ENCODE measurements at places on chromosomes 3 and 15. TPM values are rescaled to one million over a fixed set of nuclear protein-coding genes. Genes with fewer than 3 reads are reported as not detected.

DNA sequence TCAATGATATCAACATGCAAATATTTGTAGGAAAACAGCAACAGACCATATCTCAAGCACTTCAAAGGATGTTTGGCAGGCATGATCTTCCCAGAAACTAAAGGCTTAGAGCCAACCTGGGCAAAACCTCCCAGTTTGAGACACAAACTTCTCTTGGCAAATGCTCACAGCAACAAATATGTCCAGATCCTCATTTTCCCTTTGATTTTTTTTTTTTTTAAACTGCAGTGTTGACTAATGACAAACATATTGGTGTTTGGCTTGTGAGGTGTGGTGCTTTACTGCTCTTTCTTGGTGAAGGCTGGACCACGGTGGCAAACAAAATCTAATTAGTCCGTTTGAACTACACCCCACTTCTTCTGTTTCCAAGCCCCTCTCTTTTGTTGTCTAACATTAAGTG, 87.2 kb downstream of the EBLN2 start:
- peaks cover 65% of the 10 kb centered on the region for H3K27me3 ChIP-seq
- H3K4me3 ChIP-seq: no peak overlapping the region
- DNase-seq: no peak
- no peaks in the 10 kb centered on the region for H3K4me1 ChIP-seq
- H3K36me3 ChIP-seq: no peaks in the 10 kb centered on the region
- no peak overlapping the region for H3K27ac ChIP-seq

Gene SPRED1
- 39.7 TPM for total RNA-seq

Gene IMPG2
- 0.17 TPM for total RNA-seq

GRCh38 chr3:189393598-189393997, 221.8 kb downstream of the TPRG1 start:
- H3K27ac ChIP-seq: peak overlapping the region; percentile 56
- DNase-seq: peak; percentile 30
- H3K36me3 ChIP-seq: no peaks in the 10 kb centered on the region
- no peaks in the 10 kb centered on the region for H3K27me3 ChIP-seq

Gene COPG1
- 152 TPM for total RNA-seq

DNA sequence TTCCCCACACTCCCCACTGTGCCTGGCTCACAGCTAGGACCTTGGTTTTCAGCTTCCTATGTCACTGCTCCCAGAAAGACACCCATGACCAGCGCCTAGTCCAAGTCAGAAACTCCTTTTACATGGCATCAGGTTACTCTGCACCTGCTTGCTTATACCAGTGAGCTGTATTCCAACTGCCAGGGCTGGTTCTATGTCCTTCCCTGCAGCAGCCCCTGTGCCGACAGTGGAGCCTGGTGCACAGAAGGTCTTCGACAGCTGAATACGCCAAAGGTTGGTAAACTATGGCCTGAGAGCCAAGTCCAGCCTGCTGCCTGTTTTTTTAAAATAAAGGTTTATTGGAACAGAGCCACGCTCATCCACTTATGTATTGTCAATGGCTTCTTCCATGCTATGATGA, 102.5 kb downstream of the IQSEC1 start:
- H3K4me3 ChIP-seq: no peak overlapping the region
- no peak for DNase-seq

- H3K27me3 ChIP-seq: no peaks in the 10 kb centered on the region
- H3K27ac ChIP-seq: no peak overlapping the region
- no peaks in the 10 kb centered on the region for H3K36me3 ChIP-seq
- no peak for DNase-seq
- H3K4me3 ChIP-seq: no peak overlapping the region
- H3K4me1 ChIP-seq: peaks cover 7% of the 10 kb centered on the region
Measured at GRCh38 chr3:83002869-83003445, 1241.5 kb upstream of the GBE1 start.

Gene PLA2G4D
- total RNA-seq: 0.17 TPM

Gene ZPLD1
- total RNA-seq: not detected

GRCh38 chr15:90028376-90028944, 27.3 kb downstream of the ZNF710 start:
- no peak for DNase-seq
- H3K27ac ChIP-seq: no peak overlapping the region
- no peaks in the 10 kb centered on the region for H3K36me3 ChIP-seq
- no peaks in the 10 kb centered on the region for H3K27me3 ChIP-seq
- H3K4me1 ChIP-seq: peaks cover 6% of the 10 kb centered on the region
- H3K4me3 ChIP-seq: no peak overlapping the region

- DNase-seq: no peak
- H3K27ac ChIP-seq: no peak overlapping the region
- H3K36me3 ChIP-seq: no peaks in the 10 kb centered on the region
Measured at GRCh38 chr3:68953816-68954444, 21.6 kb upstream of the TAFA4 start.

- no peaks in the 10 kb centered on the region for H3K4me1 ChIP-seq
- no peak overlapping the region for H3K27ac ChIP-seq
- no peak overlapping the region for H3K4me3 ChIP-seq
- H3K27me3 ChIP-seq: peaks cover 59% of the 10 kb centered on the region
- no peak for DNase-seq
Measured at GRCh38 chr15:60772395-60773120, 293.6 kb upstream of the ICE2 start.

- no peaks in the 10 kb centered on the region for H3K27me3 ChIP-seq
- H3K36me3 ChIP-seq: no peaks in the 10 kb centered on the region
- H3K4me1 ChIP-seq: no peaks in the 10 kb centered on the region
- no peak overlapping the region for H3K27ac ChIP-seq
Measured at GRCh38 chr15:57298843-57299550, 77.3 kb upstream of the CGNL1 start.

DNA sequence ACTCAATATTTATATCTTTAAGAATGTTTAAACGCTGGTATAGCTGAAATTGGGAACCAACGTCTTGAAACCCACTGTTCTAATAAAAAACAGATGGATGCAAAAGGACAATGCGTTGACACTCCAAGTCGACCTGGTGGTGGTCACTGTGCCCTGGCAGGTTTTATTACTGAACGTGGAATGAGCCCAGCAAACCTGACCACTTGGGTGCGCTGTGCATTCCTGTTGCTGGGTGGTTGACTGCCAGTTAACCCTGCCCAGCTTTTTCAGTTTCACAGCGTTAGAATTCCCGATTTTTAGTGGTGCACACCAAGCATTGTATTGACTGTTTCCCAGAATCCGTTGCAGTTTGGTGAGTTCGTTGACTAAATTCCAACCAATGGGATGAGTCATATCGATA, 384.4 kb downstream of the OCA2 start:
- no peaks in the 10 kb centered on the region for H3K36me3 ChIP-seq
- no peak overlapping the region for H3K27ac ChIP-seq
- H3K4me1 ChIP-seq: no peaks in the 10 kb centered on the region
- no peak for DNase-seq
- no peaks in the 10 kb centered on the region for H3K27me3 ChIP-seq

- H3K4me3 ChIP-seq: no peak overlapping the region
- H3K36me3 ChIP-seq: no peaks in the 10 kb centered on the region
- no peak for DNase-seq
- peaks cover 41% of the 10 kb centered on the region for H3K4me1 ChIP-seq
- H3K27me3 ChIP-seq: no peaks in the 10 kb centered on the region
- H3K27ac ChIP-seq: no peak overlapping the region
Measured at GRCh38 chr3:57953576-57953975, 54.6 kb upstream of the FLNB start.

DNA sequence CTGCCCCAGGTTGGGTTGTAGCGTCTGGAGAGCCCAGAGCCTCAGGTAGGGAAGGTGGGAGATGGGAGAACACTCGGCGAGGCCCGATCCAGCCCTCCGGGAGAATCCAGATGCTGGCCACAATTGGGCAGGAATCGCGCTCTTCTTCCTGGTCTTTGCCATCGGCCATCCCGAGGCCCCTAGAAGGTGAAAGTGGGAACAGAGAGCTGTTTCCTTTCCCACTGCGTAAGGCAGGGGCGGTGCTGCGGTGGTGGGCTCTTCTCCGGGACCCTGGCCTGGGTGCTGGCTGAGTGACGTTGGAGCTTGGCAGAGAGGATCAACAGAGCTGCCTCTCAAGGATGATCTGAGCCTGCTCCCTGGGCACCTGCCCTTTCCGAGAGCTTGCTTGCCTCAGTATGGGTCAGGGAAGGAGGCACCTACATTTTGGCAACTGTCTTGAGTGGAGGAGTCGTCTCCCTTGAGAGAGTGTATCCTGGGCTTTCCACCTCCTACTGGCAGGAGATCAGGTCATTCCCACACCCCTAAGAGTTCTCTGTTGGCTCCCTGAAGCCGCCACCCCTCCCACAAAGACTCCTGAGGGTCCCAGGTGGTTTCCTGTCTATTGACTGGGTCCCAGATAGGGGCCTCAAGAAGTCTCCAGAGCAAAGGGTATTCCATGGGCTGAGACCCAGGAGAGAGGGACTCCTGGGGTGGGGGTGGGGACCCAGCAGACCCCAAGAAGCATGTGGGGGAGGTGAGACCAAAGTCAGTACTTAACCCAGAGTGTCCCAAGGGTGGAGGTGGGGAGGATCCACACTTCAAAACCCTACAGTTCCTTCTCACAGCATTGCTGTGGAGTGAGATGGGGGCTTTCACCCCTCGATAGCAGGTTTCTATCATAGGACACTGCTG, 1.6 kb downstream of the C15orf39 start:
- H3K4me1 ChIP-seq: peaks cover 33% of the 10 kb centered on the region
- H3K27me3 ChIP-seq: no peaks in the 10 kb centered on the region
- H3K4me3 ChIP-seq: peak overlapping the region; percentile 95

Gene HTR3D
- not detected for total RNA-seq

Gene NEK10
- total RNA-seq: 1.7 TPM

GRCh38 chr15:36911322-36911944, 188.9 kb downstream of the MEIS2 start:
- peaks cover 10% of the 10 kb centered on the region for H3K4me1 ChIP-seq
- DNase-seq: peak; percentile 84
- no peaks in the 10 kb centered on the region for H3K27me3 ChIP-seq
- H3K4me3 ChIP-seq: no peak overlapping the region
- H3K27ac ChIP-seq: no peak overlapping the region
- no peaks in the 10 kb centered on the region for H3K36me3 ChIP-seq

- no peak for DNase-seq
- H3K4me3 ChIP-seq: no peak overlapping the region
- H3K4me1 ChIP-seq: peaks cover 16% of the 10 kb centered on the region
- no peak overlapping the region for H3K27ac ChIP-seq
Measured at GRCh38 chr15:41980654-41981323, 8.4 kb upstream of the EHD4 start.

DNA sequence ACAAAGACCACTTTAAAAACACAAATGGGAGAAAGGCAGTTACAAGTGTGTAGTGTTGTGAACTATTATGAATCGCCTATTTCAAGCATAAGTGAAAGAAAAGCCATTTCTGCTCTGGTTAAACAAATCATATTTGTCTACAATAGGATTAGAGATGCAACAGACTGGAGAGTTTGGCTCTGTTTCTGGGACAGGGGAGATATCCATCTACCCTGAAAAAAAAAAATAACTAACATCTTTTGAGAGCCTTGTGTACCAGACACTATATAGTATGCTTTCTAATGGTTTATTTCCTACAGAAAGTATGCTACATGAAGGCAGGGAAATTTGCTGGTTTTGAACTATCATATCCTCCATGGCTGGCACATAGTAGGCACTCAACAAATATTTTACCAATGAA, 106.7 kb upstream of the FHIT start:
- no peak for DNase-seq
- H3K4me1 ChIP-seq: no peaks in the 10 kb centered on the region
- H3K27me3 ChIP-seq: peaks cover 11% of the 10 kb centered on the region
- no peak overlapping the region for H3K4me3 ChIP-seq

DNA sequence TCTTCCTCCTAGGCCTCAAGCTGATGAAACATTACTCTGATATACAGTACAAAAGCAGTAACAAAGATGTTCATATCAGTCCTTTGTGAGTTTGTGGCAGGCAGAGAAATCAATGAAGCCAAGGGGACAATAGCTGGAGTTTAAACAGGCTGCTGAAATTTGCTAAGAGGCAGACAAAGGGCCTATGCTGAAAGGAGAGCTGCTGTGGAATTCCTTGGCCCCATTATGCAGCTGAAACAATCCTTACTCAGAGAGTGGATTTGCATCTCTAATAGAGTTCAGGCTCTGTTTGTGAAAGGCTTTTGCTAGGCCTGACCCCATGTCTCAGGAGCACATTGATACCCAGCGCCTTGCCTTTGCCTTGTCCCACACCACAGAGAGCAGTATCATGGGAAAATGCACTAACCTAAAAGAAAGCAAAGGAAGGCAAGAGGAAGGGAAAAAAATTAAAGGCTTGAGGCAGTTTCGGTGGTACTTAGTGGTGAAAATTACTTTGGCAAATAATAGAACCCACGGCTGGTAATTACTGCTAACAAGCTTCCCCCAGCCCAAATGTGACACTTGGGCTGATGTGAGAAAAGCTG, 195.0 kb upstream of the EPHA3 start:
- DNase-seq: no peak
- H3K4me3 ChIP-seq: no peak overlapping the region
- H3K4me1 ChIP-seq: no peaks in the 10 kb centered on the region
- no peaks in the 10 kb centered on the region for H3K36me3 ChIP-seq
- H3K27me3 ChIP-seq: no peaks in the 10 kb centered on the region

- peak overlapping the region; percentile 14 for H3K27ac ChIP-seq
- H3K36me3 ChIP-seq: no peaks in the 10 kb centered on the region
- H3K4me3 ChIP-seq: no peak overlapping the region
Measured at GRCh38 chr3:176848431-176849214, 348.7 kb downstream of the TBL1XR1 start.

Gene IP6K2
- total RNA-seq: 88.1 TPM

Gene GOLGA8M
- total RNA-seq: 0.51 TPM

DNA sequence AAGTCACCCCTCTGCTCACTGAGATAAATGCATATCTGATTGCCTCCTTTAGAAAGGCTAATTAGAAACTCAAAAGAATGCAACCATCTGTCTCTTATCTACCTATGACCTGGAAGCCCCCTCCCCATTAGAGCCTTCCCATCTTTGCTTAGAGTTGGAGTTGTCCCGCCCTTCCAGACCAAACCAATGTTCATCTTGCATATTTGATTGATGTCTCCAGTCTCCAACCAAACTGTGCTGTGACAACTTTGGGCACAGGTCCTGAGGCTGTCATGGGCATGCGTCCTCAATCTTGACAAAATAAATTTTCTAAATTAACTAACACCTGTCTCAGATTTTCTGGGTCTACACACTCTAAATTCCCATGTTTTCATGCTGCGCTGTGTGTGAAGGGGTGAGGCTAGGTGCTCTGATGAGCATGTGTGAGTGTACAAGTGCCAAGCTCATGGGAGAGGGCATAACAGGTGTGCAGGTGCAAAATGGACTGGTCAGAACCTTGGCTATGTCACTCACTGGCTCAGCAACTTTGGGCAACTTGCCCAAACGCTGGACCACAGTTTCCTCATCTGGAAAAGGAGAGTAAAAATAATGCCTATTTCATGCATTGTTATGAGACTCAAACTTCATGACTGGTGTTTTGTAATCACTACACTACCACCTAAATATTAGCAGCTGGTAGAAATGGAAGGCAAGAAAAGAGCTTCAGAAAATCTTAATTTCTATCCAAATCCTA, 7.2 kb downstream of the DAPK2 start:
- no peak overlapping the region for H3K27ac ChIP-seq
- no peak overlapping the region for H3K4me3 ChIP-seq
- no peaks in the 10 kb centered on the region for H3K27me3 ChIP-seq
- H3K4me1 ChIP-seq: no peaks in the 10 kb centered on the region
- H3K36me3 ChIP-seq: no peaks in the 10 kb centered on the region
- DNase-seq: no peak

Gene ALCAM
- 168 TPM for total RNA-seq

Gene ACTC1
- total RNA-seq: not detected

Gene NRROS
- total RNA-seq: 0.29 TPM

Data from PC-3 (cell line).